Activated naive CD4-positive, alpha-beta T cell treated with anti-CD3 and anti-CD28 coated beads for 36 hours (primary cell): ENCODE measurements at places on chromosomes 7 and 10. TPM values are rescaled to one million over a fixed set of nuclear protein-coding genes. Genes with fewer than 3 reads are reported as not detected.

The ST8SIA6 gene
- total RNA-seq, result not detected

DNA sequence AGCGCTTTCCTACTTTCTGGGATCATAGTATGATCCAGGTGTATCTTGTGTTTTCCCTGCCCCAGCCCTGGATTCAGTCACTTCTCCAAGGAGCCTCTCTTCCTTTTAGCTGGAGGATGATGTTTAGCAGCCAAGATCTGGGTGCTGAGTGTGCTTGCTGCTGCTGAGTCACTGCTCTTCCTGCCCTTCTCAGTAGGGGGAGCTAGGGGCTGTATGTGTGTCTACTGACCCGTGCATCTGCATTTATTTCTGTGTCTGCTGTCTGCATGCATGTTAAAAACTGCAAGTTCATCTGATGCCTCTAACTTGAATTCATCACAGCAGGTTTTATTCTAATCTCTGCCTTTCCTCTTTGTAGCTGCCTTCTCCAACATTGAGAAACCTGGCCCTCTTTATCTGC lies 31.6 kb downstream of the MGMT start:
- peaks cover 12% of the 10 kb centered on the region for H3K4me1 ChIP-seq
- H3K27me3 ChIP-seq, result no peaks in the 10 kb centered on the region
- DNase-seq, result no peak
- no peak overlapping the region for H3K27ac ChIP-seq
- no peak overlapping the region for H3K4me3 ChIP-seq
- peaks cover 48% of the 10 kb centered on the region for H3K36me3 ChIP-seq

The CAMK1D gene
- total RNA-seq, result 9.5 TPM

The ACHE gene
- total RNA-seq, result not detected

- peaks cover 2% of the 10 kb centered on the region for H3K4me1 ChIP-seq
- no peaks in the 10 kb centered on the region for H3K27me3 ChIP-seq
- no peak overlapping the region for H3K4me3 ChIP-seq
Measured at GRCh38 chr10:97297556-97298222, 5.3 kb upstream of the ARHGAP19 start.

DNA sequence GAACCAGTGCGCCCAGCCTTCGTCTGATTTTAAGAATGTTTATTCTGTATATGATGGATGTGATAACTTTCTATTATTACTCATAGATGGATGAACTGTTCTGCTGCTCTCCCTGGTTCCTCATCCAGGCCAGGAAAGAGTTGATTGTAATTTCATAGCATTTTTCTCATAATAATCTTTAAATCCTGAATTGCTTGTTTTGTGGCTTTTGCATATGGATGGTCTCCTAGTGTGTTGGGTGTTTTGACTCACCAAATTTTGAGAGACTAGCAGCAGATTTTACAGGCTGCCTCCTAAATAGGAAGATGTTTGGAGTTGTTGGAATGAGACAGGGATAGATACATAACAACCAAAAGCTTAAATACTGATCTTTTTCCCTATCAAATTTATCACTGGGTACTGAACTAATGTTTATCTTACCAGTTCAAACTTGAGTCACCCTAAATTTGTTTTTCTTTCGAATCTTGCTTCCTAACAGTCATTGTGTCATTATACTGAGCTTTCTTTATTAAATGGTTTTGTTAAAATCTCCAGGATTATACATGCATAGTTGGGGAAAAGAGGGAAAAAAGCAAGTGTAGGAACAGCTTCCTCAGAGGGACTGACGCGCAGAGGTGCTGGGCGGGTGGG lies 106.0 kb upstream of the GATA3 start:
- no peak for DNase-seq
- no peaks in the 10 kb centered on the region for H3K27me3 ChIP-seq
- H3K27ac ChIP-seq, result no peak overlapping the region
- no peak overlapping the region for H3K4me3 ChIP-seq

GRCh38 chr10:79547973-79548372 lies 12.2 kb downstream of the SFTPA2 start:
- H3K4me3 ChIP-seq, result no peak overlapping the region
- H3K4me1 ChIP-seq, result peaks cover 12% of the 10 kb centered on the region
- DNase-seq, result peak; percentile 29
- H3K36me3 ChIP-seq, result no peaks in the 10 kb centered on the region
- no peak overlapping the region for H3K27ac ChIP-seq

GRCh38 chr10:102119417-102120141 lies 589 bp downstream of the LDB1 start:
- H3K4me1 ChIP-seq, result peaks cover 44% of the 10 kb centered on the region
- DNase-seq, result peak; percentile 73
- H3K4me3 ChIP-seq, result peak overlapping the region; percentile 93
- no peaks in the 10 kb centered on the region for H3K27me3 ChIP-seq
- peak overlapping the region; percentile 98 for H3K27ac ChIP-seq

DNA sequence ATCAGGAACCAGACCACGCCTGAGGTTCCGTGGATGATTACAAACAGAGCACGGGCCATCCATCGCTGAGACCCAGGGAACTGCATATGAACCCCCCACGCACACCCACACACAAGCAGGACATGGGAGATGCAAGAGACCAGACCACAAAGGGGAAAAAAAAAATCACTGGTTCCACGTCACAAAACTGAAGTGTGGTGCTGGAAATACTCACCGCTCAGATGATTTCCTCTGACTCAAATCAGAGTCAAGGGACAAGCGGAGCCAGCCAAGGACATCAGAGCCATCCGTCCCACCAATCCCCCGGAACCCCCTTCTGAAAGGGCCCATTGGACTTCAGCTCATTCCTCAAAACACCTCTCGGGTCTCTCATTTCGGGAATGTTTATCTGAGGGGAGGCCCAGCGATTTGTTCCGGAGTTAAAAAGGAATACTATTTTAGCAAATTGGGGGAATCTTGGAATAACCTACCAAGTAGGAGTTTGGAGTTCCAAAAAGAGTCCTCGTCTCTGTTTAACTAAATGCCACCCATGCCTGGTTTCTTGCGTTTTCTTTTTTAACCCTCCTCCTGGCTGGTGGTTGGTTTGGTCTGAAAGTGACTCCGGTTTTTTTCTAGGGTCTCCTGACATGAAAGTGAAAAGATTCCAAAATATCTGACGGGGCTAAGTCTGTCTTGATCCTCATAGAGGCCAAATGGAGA lies 15.0 kb downstream of the SNX8 start:
- no peak overlapping the region for H3K27ac ChIP-seq
- H3K36me3 ChIP-seq, result no peaks in the 10 kb centered on the region
- H3K27me3 ChIP-seq, result no peaks in the 10 kb centered on the region
- H3K4me1 ChIP-seq, result peaks cover 18% of the 10 kb centered on the region
- H3K4me3 ChIP-seq, result no peak overlapping the region

The SAP25 gene
- total RNA-seq, result 15.7 TPM

The RARRES2 gene
- not detected for total RNA-seq

- peak overlapping the region; percentile 59 for H3K27ac ChIP-seq
- H3K36me3 ChIP-seq, result peaks cover 31% of the 10 kb centered on the region
- no peak for DNase-seq
- peaks cover 97% of the 10 kb centered on the region for H3K4me1 ChIP-seq
- no peaks in the 10 kb centered on the region for H3K27me3 ChIP-seq
- H3K4me3 ChIP-seq, result no peak overlapping the region
Measured at GRCh38 chr7:5691606-5692005, 89.9 kb downstream of the RNF216 start.

The OPN1SW gene
- not detected for total RNA-seq

GRCh38 chr7:116766881-116767280 lies 94.9 kb downstream of the MET start:
- no peak for DNase-seq
- H3K36me3 ChIP-seq, result no peaks in the 10 kb centered on the region
- H3K4me3 ChIP-seq, result no peak overlapping the region

The CALML5 gene
- total RNA-seq, result not detected

The PRTFDC1 gene
- 0.99 TPM for total RNA-seq

The CACNB2 gene
- not detected for total RNA-seq
